ENCODE measurements at places on chromosomes 3 and 15.

GRCh38 chr15:54289590-54290136, 311.4 kb downstream of the UNC13C start:
- no peak for DNase-seq

- no peak for DNase-seq
These were observed 1265.0 kb upstream of the ALCAM start for GRCh38 chr3:104101736-104102135.

- no peak for DNase-seq
These were observed 113.1 kb downstream of the THSD4 start for GRCh38 chr15:71228403-71228802.

- peak; percentile 53 for DNase-seq
These were observed 175.6 kb downstream of the IL5RA start for GRCh38 chr3:2934541-2934940.

GRCh38 chr3:141129541-141130011, 78.4 kb downstream of the SPSB4 start:
- peak; percentile 58 for DNase-seq

DNA sequence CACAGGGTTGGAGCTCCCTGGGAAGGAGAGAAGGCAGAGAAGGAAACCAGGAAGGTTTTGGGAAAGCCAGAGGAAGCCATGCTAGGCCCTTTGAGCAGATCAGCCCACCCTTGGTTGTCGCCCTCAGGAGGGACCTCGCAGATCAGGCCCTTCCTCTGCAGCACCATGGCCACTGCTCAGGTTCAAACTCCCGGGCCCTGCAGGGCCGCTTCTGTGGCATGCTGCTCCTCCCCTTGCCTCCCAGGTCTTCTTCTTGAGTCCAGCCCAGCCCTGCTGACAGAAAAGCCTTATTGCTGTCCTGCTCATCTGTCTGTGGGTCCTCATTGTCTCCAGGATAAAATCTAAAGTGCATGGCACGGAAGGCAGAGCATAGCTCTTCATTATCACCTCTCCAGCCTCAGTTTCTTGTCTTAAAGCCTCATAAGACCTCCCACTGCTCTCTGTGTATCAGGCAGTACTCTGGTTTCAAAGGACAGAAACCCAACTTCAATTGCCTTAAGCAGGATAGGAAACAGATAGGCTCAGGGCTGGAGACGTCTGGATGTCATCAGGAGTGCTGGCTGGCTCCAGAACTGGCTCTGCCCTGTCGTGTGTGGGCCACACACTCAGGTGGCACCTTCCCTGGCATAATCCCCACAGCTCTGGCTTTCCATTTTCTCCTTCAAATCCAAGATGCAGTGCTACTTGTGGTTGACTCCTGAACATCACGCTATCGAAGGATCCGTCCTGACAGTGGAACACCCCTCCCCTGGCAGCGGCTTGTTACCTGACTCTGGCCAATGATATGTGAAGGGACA, 118.5 kb downstream of the EEFSEC start:
- DNase-seq: no peak

DNA sequence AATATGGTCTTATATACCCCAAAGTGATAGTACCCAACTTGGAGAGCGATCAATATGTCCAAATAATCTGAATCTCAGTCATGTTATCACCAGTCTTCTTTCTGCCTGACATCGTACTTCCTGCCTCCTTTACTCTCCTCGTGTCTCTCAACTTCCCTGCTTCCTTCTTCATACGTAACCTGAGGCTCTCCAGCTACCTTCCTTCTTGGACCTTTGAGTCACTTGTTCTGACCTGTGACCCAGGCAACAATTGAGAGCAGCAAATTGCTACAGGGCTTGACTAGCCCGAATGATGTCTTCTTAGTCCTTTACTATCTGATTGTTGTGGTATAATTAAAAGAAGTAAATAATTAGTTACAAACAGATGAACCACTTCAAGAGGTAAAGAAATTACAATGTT, 145.9 kb upstream of the MBNL1 start:
- no peak for DNase-seq

DNA sequence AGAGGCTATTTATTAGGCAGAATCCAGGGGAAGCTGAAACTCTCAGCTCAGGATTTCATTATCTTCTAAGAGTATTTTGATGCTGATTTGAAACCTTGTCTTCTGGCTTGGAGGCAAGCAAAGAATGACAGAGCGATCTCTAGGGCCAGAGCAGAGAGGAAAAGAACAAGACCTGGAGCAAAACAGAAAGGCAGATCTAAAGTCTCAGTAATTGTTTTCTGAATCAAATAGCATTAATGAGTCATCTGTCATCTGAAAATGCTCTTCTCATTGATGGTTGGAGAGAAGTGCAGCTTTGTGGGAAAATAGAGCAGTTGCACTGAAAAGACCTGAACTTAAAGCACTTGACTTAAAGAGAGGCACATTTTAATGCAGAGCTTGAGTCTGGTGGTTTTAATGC, 385.9 kb downstream of the RAP2B start:
- DNase-seq: no peak

DNA sequence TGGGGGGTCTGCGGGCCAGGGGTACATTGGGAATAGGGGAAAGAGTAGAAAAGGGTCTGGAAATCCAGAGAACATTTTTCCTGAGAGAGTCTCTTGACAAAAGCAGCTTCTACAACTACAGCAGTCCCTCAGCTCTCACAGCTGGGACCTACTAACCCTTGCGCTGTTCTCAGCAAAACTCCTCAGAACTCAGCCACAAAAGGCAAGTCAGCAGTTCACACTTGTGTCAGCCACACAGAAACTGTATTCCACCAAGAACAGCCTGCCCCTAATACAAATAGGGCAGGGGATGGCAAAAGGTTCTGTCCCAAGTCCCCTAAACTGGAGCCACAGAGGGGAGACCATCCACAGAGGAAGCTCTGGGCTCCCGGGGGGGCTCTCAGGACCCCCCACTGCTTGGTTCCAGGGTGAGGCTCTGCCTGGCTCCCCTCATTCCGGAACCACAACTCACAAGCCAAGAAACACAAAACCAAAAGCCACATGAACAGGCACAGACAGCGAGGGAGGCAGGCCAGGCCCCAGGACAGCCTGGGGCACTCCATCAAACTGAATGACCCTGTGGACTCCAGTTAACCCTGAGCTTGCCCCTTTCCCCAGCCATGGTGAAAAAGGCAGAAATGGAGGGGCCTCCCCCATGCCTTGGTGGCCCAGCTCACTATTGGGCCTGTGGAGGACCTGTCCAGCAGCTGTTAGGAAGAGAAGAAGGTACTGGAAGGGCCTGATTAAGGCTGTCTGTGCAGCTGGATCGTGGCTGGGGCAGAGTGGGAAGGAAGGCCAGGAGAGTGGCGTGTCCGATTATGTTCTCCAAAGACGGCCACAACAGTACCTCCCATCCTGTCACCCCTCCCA, 162.0 kb downstream of the CHSY1 start:
- DNase-seq: no peak

- DNase-seq: no peak
These were observed 153.9 kb downstream of the VPS8 start for GRCh38 chr3:184965639-184966430.

GRCh38 chr3:141529717-141530414, 43.0 kb downstream of the RASA2 start:
- no peak for DNase-seq

- no peak for DNase-seq
These were observed 72.9 kb downstream of the TMCC1 start for GRCh38 chr3:129820587-129820986.

DNA sequence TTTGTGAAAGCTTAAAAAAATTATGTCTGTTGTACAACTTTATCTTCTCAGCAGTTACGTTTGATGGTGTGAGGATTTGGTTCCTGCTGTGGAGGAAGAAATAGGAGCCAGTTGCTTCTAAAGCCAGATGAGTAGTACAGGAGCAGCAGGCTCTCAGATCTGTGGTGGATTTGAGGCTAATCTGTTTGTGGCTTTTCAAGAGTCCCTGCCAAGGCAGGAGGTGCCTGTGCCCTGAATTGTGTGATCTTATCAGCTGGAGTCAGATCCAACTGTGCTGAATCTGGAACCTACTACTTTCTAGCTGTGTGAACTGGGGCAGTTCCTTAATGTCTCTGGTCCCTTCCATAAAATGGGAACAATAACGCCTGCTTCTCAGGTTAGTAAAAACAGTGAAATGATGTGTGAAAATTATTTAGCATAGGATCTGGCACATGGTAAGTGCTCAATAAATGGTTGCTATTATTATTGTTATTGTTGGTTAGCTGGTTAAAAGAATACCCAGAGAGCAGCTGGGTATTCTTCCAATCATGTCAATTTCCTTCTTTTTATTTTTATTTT, 7.7 kb downstream of the CLDN11 start:
- no peak for DNase-seq

GRCh38 chr3:81105206-81105605, 656.2 kb downstream of the GBE1 start:
- no peak for DNase-seq

GRCh38 chr3:4406746-4407568, 60.1 kb downstream of the SUMF1 start:
- DNase-seq: no peak

DNA sequence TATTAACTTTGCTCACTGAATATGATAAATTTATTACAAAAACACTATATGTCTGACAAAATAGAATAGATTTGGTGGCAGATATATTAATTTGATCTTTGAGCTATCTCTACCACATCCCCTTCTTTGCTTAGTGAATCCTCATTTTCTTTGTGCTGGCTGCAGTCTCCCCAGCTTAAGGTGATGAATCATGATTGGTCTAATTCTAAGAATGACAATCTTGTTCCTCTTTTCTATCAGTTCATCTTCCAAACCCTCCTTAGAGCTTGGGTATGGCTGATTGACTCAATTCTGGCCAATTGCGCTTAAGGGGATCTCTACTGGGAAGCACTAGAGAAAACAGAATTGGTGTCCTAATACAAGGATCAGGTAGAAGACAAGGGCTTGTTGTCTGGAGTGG, 309.6 kb upstream of the GOLIM4 start:
- no peak for DNase-seq

DNA sequence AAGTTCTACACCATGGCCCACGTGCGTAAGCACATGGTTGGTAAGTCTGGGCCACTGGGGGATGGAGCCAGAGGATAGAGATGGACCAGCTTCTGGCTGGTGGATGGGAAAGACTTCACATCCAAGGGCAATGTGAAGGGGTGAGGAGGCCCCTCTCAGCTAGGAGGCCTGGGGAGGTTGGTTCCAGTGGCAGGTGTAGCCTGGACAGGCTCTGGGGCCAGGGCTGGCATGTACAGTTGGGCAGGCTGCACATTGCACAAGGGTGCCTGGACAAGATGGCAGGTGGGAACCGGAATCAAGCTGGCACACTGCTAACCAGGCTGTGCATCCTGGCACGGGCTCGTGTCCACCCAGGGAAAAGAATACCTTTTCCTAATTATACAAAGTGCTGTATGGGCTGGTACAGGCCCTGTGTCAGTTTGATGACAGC, 8.1 kb downstream of the ZBTB47 start:
- DNase-seq: no peak

- DNase-seq: no peak
These were observed 4.2 kb downstream of the TP63 start for GRCh38 chr3:189635339-189635738.

- DNase-seq: peak; percentile 9
These were observed 35.3 kb downstream of the TLE3 start for GRCh38 chr15:70062321-70062956.

DNA sequence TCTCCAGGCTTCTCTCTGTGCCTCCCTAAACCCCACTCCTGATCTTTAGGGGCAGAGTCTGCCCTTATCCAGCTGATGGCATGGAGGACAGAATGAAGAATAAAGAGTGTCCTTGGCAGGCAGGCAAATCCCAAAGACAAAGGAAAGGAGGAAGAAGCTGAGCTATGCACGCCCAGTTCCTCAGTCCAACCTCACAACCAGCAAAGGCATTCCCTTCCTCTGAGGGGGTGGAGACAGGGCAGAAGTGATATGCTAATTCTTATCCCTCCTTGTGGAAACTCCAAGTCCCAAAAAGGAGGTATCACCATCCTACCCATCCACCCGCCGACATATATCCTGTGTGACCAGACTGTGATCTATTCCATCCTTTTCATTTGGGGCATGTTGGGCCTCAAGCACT, 10.5 kb upstream of the CCDC54 start:
- no peak for DNase-seq

DNA sequence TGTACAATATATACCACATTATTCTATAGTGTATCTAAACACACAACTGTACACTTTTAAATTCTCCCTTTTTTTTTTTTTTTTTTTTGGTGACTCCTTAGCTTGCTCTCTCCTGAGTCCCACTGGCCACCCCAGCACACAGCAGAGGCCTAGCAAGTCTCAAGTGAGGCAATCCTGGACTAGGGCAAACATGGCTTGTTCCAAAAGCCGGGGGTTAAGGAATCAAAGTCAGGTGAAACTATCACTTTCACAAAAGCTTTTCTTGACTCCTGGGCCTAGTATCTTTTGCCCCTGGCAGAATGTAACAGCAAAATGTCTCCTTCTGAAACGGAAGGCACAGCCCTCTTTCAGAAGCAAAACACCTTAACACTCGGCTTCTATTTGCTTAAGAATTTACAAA, 5.8 kb downstream of the EOMES start:
- DNase-seq: no peak

- DNase-seq: no peak
These were observed 7.8 kb upstream of the PTX3 start for GRCh38 chr3:157428853-157429252.

- no peak for DNase-seq
These were observed 60.2 kb upstream of the ABHD2 start for GRCh38 chr15:89028036-89028435.

GRCh38 chr15:34241376-34242330, 16.8 kb downstream of the EMC4 start:
- DNase-seq: peak; percentile 0

- no peak for DNase-seq
These were observed 85.3 kb upstream of the CFAP20DC start for GRCh38 chr3:59135096-59135495.

GRCh38 chr3:80983753-80984152, 777.7 kb downstream of the GBE1 start:
- no peak for DNase-seq

GRCh38 chr3:1971780-1972179, 126.9 kb upstream of the CNTN4 start:
- no peak for DNase-seq

- DNase-seq: no peak
These were observed 21.8 kb downstream of the PIAS1 start for GRCh38 chr15:68075764-68076385.

DNA sequence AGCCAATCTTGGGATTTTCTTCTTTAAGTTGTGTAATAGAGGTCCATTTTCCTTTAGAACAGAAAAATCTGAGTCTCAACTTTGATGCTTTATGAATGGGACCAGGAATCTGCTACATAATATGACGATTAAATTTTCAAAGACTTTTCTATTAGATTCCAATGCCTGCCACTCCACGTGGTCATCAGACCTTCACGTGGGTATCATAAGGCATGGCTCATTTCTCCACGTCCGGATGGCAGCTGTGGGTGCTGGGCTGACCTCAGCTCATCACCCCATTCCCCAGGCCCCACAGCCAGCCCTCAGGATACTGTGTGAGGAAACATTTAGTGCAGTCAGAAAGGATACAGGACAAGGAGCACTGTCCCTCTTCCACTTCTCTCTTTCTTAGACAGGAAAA, 159.7 kb downstream of the SEMA6D start:
- no peak for DNase-seq

GRCh38 chr15:30953731-30954378, 37.6 kb downstream of the MTMR10 start:
- no peak for DNase-seq
